ENCODE measurements at places on chromosomes 5 and 9. TPM values are rescaled to one million over a fixed set of nuclear protein-coding genes. Genes with fewer than 3 reads are reported as not detected.

JAKMIP2 gene
- total RNA-seq, result 0.52 TPM

TMEM232 gene
- 1.6 TPM for total RNA-seq

FGD3 gene
- 4.2 TPM for total RNA-seq

DRD1 gene
- total RNA-seq, result not detected

SPATA31C1 gene
- total RNA-seq, result not detected

ANKDD1B gene
- 3.7 TPM for total RNA-seq
